ENCODE measurements at places on chromosomes 6 and 20.

DNA sequence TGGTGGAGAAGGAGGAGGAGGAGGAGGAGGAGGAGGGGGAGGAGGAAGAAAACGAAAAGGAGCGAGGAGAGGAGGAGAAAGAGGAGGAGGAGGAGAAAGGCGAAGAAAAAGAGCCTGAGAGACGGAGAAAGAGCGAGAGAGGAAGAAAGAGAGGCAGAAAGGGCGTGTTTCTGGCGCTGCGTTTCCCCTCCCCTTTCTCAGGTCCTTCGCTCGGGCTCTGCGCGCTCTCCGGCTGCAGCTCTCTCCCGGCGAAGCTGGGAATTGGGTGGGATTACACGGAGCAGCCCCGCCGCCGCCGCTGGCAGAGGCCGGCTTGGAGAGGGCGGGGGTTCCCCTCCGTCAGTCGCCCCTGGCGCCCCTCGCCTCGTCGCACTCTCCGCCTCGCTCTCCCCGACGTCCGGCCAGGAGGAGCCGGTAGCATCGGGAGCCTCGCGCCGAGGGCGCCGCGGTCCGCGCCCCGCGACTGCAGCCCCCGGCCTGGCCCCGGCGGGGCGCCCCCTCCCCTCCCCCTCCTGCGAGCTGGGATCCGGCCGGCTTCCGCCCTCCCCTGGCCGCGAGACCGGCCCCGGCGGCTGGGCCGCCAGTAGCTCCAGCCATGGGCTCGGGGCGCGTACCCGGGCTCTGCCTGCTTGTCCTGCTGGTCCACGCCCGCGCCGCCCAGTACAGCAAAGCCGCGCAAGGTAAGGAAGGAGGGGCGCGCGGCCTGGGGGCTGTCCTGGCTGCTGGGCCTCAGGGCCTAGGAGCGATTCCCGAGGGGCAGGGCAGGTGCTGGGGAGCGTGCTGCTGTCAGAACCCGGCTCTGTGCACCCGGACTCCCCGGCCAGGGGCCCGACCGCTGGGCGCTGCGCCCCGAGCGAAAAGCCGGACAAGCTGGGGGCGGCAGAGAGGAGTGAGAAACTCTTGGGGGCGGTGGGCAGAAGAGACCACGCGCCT is at the start of gene SCUBE3:
TSS of gene SCUBE3 (plus strand) at position 133 of the 933 bp plus-strand sequence. CDS start at position 596, 463 bp downstream.
- no peak for DNase-seq

DNA sequence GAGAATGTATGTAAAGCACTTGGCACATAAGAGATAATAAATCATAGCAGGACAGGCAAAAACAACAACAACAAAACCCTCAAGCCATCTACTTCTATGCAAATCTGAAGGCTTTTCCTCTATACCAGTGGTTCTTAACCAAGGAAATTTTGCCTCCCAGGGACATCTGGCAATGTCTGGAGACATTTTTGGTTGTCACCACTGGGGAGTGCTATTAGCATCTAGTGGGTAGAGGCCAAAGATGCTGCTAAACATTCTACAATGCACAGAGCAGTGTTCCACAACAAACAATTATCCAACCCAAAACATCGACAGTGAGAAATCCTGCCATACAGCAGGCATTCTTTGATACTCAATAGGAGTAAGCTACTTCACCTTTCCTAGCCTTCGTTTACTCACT is 28.2 kb downstream of the NDRG3 start:
- DNase-seq: no peak

DNA sequence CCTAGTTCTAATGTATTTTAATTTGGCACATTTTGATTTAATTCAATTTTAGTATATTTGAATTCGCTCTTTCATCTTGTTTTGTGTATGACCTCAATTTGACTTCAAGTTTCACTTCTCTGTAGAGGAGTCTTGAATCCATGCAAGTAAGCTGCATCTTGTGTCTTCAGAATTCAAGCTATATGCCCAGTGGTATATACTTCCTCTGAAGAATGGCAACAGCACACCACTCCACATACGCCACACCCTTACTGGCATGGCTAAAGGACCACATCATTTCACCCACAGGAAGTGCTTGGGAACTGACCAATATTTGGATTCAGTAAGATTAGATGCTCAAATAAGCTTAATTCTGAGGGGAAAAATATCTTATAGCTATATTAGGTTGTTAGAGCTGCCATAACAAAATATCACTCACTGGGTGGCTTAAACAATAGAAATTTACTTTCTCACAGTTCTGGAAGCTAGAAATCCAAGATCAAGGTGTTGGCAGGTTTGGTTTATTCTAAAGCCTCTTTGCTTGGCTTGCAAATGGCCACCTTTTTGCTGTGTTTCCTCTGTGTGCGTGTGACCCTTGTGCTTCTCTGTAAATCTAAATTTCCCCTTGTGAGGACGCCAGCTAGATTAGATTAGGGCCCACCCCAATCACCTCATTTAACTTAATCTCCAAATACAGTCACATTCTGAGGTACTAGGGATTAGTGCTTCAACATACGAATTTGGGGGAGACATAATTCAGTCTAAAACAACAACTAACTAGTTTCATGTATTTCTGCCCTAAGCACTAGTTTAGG is 2.8 kb upstream of the ASF1A start:
- DNase-seq: no peak

DNA sequence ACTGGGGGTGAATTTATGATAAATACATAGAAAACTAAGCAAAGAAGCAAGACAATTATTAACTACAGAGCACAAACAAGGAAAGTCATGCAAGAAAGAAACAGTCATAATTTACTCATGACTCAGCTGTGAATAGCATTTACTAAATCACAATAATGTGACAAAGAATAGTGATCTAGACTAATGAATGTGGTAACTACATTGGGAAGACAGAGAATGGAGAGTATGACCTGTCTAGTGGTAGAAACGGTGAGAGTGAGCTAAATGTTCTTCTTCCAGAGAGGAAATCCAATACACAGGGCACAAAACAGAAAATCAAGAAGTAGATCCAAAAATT is 153.5 kb upstream of the DST start:
- no peak for DNase-seq

DNA sequence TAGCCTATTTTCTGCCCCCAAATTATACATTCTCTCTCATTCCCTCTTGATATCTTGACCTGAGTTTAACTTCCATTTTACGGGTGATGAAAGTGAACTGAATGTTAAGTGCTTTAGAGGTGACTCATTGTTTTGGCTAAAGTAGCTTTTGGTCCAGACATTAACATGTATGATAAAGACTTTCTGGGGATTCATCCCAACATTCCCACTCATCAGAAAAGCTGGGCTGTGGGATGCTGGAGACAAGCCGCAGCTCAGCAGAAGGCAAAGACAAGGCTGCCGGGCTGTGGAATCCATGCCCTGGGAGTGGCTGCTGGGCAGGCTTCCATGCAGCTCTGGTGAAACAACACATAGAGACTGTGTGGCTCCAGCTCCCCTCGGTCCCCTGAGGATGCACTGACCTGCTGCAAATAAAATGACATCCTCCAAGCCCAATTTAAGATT is 89.9 kb upstream of the SYNDIG1 start:
- no peak for DNase-seq

- DNase-seq: no peak
These were observed 46.6 kb upstream of the HIVEP1 start for GRCh38 chr6:11965499-11965898.

DNA sequence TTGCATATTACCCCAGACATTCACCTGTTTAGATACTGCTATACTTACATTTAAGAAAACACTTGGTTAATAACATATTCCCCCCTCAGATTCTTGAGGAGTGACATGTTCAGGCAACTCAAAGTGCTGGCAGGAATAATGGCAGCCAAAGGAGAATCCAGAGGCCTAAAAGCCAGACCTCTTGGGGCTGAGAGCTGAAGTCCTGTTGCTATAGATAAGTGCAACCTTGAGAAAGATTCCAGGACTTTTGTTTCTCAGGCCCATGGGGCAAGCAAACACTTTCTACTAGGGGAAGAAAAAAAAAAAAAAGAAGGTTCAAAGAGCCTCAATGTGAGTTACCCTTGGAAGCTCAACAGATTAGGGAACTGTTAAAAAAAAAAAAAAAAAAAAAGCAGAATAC is 132.8 kb upstream of the BEND3 start:
- DNase-seq: no peak

DNA sequence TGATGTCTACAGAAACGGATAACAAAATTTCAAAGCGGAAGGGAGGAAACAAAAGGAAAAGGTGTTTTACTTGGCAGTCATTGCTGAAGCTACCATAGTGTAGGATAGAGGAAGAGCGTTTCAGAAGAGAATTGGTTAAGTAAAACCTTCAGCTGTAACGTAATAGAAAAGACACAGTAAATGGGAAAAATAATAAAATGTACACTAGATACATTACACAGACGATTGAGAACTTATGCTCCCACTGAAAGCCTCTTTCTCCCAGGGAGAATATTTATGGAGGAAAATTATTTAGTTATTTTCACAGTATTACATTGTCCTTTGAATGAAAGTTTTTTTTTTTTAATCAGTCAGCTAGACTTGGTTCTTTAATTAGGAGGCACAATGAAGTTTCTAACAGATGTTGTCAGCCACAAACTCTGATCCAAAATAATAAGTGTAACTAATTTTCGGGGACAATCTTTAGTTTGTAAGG is 90.7 kb upstream of the PRDM1 start:
- DNase-seq: no peak

DNA sequence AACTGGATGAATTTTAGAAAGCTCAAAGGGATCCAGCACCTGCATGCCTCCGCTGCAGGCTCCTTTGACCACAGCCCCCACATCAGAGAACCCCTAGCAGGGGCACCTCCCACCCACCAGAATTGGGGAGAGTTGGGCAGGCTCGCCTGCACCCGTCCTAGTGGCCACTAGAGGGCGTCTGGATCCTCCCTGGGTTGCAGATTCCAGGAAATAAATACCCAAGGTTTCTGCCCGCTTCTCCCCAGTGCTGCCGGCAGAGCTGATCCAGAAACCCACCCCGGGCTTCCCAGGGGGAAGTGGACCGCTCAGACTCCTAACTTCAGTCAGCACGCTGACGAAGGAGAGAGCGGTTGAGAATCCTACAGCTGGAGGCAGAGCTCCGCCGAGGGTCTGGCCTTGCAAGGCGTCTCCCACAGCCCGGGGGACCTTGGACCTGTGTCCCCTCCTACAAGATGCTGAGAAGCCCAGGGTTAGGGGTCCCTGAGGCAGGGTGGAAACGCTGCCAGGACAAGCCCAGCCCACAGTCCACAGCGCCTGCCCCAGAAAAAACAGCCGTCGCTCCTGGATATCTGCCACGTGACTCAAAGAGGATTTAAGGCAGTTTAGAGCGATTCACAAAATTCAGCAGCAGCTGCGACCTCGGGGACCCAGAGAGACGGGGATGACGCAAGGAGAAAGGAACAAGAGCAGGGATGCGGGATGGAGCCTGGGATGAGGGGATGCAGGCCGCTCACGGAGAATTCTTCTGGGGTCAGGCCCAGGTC is 32.6 kb upstream of the PHACTR3 start:
- DNase-seq: no peak

GRCh38 chr20:55641497-55641896 is 363.8 kb downstream of the CBLN4 start:
- no peak for DNase-seq

DNA sequence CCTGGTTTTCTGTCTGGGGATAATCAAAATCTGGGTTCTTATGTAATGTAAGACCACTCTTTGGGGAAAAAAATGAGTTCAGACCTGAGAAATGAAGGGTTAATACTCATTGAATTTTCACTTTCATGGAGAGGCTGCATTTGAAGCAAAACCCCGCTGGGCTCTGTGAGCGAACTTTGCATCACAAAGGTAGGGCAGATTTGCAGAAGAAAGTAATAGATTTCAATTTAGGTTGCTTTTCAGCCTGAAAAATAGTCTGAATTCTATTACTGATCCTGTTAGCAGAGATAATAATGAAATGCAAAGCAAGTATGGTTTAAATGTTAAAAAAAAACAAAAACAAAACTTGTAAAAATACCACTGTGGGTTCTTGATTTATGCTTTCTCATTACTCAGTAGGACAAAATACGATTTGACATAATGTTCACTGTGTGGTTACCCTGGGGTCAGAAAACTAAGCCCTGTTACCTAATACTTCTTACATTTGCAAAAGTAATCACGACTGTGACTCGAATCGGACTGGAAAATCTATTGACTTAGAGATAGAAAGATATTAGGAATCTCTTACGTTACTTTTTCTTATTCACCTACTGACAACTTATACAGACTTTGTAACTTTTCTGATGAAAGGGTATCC is 72.2 kb downstream of the UST start:
- no peak for DNase-seq

GRCh38 chr20:31542201-31542842 is 28.1 kb downstream of the HM13 start:
- no peak for DNase-seq

GRCh38 chr20:37931153-37931922 is 28.4 kb downstream of the VSTM2L start:
- DNase-seq: no peak

DNA sequence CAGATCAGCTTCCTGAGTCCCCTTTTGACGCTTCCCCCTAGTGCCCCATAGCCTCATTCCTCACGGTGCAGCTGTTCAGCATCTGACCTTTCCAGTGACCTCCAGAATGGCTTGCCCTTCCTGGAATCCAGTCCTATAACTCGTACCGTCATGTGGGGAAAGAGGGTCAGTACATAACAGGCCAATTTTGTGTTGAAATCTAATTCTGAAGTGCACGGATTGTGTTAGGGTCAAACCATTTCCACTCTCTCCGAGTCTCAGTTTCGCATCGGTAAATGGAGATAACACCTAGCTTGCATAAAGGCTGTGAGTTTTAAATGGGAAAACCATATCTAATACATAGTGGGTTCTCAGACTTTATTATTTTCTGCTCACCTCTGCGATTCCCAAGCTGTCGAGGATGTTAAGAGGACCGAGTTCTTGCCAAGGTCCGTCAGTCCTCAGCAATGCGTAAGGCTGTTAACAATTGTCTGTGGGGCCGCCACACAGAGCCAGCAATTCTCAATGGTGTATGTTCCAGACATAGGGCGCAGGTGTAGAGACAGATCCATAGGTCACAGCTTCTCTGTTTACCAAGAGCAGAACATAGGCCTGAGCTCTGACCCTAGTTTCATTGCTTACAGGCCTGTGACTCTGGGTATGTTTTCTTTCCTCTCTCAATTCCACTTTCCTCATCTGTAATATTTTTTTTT is 45.5 kb upstream of the CCR6 start:
- DNase-seq: no peak

DNA sequence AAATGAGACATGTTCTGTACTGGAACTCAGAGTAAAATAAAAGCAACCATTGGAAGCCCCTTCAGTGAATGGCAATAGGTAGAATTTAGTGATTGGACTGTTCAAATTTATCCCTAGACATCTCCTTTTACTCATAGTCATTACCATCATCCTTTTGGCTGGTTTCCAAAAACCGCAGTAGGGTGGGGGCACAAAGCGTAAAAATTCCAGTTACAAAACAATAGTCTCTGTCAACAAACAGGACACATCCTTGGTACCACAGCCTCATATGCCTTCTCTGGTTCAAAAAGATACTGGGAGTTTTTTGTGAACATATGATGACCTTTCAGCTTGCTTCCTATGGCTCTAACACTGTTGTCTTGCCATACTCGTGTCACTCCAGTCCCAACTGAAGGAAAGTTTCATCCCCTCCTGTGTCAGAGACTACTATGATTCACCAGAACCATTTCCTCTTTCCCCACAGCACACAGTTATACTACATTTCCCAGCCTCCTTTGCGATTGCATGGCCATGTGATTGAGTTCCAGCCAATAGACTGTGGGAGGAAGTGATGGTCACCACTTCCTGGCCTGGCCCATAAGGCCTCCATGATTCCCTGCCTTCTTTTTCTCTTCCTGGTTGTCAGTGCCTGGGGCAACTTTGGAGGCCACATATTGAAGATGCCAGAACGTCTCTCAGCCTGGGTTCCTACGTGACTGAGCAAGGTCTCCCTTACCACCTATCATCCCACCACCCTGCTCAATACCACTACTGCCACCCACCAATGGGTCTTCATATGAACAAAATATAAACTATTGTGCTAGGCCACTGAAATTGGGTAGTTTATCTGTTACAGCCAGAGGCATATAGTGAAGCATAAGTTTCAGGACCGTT is 162.4 kb downstream of the ID4 start:
- DNase-seq: no peak

All from pulmonary artery endothelial cell (primary cell).